Temporal lobe (tissue), 4 donors: ENCODE measurements at places on chromosomes 11 and 22. TPM values are rescaled to one million over a fixed set of nuclear protein-coding genes. Genes with fewer than 3 reads are reported as not detected.

Gene TRPM5
- not detected for total RNA-seq

Gene VSIG10L2
- total RNA-seq: not detected

Gene MSANTD4
- 54.3 TPM for total RNA-seq

Gene FANCF
- total RNA-seq: 17.2 TPM
